Ammon's horn (tissue), 1 donor: ENCODE measurements at places on chromosomes 12 and 14.
A peak's percentile ranks its signal among the peaks of the same experiment; 100 is the strongest.

GRCh38 chr12:57575771-57576612, 15.0 kb upstream of the PIP4K2C start:
- no peak for DNase-seq

DNA sequence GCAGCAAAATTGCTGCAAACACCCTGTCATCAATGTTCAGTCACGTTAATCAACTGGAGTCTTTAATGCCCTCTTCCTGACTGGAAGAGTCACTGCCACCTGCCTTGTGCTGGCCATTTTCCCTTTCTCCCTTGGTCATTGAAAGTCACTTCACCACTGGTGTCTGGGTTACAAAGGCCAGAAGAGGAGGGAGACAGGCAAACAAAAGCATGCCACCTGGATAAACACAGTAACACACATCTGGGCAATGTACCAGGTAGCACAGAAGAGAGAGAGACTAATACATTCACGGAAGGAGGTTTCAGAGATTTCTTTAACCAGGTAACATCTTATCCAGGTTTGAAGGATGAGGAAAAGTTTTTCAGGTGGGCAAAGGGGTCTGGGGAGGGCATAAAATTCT, 32.7 kb downstream of the GPHB5 start:
- no peak for DNase-seq

DNA sequence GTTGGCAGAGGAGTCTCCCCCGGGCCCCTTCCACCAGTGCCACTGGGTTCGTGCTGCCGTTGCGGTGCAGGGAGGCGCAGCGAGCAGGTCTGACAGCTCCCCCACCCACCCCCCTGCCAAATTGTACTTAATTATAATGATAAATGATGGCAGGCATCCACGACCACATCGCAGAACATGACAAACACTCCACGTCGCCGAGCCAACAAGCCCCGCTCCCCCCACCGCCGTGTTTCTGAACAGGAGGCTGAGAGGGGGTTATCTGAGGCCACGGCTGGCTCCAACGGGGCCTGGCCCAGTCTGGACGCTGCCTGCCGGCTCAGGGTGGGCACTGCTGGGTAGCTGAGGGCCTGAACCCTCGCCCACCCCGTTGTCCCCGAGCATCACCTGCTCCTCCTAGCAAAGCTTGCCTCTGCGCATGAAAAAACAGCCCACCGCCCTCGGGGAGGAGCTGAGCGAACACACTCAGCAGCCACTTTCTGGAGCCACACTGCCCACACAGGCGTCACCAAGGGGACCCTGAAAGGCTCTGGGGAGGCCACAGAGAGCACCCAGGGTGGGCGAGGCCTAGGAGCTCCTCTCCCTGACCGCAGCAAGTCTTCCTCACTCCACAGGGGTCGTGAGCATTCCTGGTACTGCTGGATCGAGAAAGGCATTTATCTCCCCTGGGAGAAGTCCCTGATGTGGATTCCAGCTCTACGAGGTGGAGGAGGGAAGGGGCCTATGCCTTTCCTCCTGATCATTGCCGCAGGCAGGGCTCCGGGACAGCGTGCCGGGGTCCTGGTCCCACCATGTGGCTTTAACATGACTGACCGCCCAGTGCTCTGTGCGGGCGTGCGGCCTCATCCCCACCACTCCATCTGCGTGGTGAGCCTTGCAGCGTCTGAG, 35.4 kb upstream of the DIO3 start:
- no peak for DNase-seq

DNA sequence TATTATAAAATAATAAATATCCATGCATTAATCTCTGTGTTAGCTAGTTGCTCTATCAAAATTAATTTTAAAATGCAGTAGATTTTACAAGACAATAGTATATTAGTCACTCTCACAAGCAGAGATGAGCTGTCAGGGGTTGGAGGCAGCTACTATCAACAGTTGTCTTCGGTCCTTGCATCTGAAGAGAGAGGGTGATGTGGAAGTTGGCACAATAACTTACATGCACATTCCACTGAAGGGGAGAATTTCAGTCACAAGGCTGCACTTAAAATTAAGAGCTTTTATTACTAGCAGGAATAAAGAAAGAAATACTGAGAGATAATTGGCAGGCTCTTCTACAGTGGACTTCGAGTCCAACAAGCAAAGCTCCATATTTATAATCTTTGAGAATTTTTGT, 166.9 kb upstream of the DCN start:
- no peak for DNase-seq

- DNase-seq: no peak
These were observed 98.9 kb downstream of the CMKLR1 start for GRCh38 chr12:108240027-108240785.

DNA sequence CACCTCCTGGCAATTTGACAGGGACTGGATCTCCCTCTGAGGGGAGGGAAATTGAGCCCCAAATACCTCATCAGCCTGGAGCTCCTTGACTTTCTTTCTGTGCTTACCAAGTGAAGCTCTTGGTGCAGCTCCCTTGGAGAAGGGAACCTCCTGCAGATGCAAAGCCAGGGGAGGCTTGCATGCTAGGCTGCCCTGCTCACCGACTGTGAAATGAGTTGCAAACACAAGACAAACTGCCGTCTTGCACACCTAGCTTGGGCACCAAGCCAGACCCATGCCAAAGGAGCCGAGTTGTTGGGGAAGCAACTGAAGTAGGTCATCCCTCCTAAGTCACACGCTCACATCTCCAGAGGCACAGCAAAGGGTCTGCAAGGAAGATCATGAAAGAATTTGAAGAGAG, 95.2 kb downstream of the GTF2A1 start:
- no peak for DNase-seq

GRCh38 chr12:30016540-30017055, 232.9 kb upstream of the TMTC1 start:
- no peak for DNase-seq

DNA sequence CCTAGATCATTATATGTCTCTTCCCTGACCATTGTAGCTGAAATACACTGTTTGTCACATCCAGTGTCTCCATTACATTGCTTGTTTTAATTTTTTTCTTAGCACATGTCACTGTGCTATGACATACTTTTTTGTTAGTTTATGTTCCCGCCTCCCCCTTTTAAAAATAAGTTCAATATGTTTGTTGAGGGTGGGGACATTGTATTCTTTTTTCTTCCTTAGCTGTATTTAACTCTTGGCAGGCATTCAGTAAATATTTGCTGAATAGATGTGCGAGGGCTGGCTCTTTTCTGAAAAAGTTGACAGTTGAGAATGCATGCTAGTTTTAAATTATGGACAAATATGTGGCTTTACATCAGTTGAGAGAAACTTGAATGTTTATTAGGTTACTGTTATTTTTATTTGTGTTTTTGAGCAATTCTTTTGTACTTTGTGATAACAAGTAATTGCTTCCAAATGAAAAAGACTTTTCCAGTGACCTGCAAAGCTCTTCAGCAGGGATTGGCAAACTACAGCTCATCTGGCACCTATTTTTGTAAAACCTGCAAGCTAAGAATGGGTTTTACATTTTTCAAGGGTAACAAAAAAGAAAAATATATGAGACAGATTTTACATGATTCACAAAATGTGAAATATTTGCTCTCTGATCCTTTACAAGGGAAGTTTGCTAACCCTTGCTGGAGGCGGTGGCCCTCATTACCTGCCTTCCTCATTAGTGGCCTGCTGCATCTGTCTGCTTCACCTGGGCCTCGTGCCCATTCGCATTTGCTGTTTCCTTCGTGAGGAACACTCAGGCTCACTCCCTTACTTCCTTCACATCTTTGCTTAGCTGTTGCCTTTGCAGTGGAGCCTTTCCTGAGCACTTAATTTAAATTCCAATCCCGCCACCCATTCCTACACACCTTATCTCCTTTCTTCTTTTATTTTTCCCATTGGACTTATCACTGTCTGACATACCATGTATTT, 229.4 kb downstream of the ERC1 start:
- DNase-seq: no peak

GRCh38 chr12:111316671-111317070, 52.2 kb downstream of the PHETA1 start:
- no peak for DNase-seq

- DNase-seq: no peak
These were observed 32.4 kb downstream of the GPR65 start for GRCh38 chr14:88037325-88037724.

DNA sequence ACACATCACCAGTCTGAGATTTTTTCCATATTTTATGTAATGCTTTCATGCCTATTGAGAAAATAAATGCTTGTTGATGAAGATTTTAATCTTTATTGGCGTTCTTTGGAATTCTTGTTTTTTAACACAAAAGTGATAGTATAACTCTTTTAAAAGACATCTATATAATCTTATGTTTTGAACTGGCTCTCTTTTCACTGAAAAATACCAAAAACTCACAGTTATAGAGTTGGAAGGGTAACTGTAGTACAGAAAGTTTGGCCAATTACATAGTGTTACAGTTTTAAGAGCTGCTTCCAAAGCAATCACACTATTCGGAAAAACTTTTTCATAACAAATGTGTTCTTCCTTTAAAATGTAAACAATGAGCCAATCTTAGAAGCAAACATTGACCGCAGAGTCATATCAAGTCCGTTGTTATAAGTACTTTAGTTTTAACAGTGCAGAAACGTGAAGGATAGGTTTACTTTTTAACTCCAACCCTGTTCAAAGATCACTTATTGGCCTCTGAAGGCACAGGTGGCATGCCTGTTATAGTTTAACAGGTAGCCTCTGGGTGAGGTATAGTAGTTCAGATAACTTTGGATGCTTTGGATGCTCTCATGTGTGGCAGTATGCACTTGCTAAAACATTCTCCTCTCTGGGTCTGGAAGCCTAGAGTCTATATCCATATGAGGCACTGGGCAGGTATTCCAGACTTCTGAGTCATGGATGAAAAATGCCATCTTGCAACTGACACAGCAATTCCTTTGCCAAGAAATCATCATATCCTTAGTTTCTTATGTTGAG, 12.1 kb upstream of the NTN4 start:
- no peak for DNase-seq

DNA sequence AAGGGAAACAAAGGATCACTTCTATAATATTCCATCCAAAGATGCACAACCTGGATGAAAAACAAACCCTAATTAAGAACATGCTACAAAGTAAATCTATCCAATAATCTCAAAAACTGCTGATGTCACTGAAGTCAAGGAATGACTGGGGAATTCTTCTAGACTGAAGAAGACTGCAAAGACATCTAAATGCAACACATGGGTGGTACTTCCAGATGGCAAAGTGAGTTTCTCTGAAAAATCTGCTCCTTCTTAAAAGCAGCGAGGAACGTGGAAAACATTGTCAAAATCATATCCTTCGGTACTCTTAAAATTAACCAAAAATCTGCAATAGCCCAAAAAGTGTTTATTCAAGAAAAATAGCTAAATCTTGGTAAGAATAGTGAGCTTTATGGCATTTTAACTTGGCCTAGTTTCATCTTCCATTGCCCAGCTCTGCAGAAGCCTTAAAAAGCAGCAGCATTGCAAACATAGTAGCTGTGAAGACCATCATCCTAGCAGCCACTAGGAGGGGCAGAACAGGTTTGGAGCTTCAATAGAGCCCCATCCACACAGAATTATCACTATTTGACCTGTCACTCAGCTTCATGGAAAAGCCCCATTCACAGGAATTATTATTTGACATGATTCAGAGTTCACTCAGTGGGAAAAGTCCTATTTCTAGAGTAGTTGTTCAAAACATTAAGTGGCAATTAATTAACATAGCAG, 7.4 kb downstream of the CLEC14A start:
- no peak for DNase-seq

DNA sequence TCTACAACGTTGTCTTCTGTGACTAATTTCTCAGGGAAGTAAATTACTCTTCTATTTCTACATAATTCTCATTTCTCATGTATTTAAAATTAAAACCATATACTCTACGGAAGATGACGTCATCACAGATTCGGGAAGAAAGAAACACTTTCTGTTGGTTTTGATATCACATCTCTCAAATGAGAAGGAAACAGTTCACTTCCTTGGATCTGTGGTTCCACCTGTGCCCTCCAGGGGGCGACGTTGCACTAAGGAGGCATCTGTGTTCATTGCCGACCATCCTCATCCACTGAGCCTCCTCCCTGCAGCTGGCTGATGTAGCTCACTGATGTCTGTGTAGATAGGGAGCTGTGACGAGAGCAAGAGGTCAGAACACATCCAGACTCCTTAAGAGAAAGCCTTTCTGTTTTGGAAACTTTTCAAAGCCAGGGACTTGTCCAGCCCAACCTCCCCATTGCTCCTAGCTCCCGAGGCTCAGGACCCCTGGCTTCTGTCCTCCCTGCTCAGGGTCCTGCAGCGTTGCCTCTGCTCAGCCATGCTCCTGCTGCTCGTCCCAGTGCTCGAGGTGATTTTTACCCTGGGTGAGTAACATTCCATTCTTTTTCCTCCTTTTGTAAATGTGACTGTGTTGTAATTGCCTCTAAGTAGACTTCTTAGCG, 172.7 kb upstream of the OR4E1 start:
- peak; percentile 10 for DNase-seq

DNA sequence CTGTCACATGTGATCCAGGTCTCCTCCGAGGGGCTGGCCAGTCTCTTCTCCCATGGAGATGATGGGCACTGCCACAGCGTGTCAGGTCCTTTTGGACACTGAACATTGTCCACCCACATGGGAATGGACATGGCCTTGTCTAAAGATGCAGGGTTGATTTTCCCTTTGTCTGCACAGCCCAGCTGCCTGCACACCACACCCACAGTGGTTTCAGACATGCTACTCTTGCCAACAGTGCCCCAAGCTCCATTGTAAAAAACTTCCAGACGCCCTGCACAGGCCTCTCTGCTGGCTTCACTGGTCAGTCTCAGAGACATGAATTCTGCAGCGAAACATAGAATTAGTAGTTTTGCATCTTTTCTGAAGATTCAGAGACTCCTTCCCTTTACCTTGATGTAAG, 18.5 kb downstream of the CD163 start:
- no peak for DNase-seq
